NCI-H1048 (cell line): ENCODE measurements at places on chromosomes 3 and 15.

DNA sequence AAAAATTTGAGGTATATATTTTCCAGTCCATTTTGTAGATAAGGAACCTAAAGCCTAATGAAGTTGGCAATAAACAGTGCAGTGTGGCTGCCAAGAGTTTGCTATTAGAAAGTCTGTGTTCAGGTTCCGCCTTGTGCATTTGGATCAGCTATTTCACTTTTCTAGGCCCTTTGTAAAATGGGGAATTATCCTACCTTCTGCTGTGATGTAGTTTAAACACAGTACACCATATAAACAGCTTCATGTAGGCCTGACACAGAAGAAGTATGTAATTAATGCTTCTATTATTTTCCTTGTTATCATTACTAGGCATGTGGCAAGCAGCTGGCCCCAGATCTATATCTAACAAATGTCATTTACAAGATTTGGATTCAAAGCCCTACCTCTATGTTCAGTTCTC lies 456.3 kb downstream of the GABRG3 start:
- DNase-seq, result no peak

DNA sequence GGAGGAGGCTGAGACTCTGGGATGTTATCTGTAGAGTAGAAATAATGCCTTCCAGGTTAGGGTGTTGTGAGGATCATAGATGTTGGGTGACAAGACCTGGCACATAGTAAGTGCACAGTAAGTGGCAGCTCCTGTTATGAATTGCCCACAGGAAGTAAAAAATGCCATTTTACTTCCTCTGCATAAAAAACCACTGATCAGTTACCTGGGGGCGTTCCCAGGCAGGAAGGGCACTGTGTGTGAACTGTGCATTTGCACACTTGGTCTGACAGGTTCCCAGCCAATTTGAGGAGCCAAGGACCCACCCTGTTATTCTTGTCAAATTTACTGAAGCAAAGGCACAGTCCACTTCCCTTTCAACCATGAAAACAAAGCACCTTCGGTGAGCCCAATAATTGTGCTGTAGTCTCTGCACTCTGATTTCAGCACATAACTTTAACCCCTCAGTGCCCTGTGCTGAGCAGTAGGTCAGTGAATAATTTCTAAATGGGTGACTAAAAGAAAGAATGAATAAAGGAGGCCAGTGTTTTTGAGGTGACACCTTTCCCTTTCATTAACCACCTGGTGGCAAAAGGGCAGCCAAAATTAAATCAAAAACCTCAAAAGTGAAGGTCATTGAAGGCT lies 85.8 kb upstream of the ARHGEF3 start:
- DNase-seq, result no peak

DNA sequence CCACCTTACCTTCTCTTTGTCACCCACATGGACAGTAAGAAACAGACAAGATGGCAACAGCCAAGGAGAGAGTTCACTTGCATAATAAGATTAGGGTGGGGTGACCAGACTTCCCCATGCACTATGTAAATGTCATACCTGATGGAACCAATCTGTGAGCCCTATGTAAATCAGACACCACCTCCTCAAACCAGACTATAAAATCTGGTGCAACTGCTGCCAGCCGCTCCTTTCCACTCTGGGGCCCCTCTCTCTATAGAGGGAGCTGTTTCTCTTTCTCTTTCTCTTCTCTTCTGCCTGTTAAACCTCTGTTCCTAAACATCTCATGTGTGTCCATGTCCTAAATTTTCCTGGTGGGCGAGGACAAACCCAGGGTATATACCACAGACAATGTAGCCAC lies 405.5 kb upstream of the CNTN4 start:
- no peak for DNase-seq

- DNase-seq, result no peak
These were observed 7.8 kb upstream of the LIPC start for GRCh38 chr15:58423831-58424608.

GRCh38 chr15:25469377-25469776 lies 30.6 kb upstream of the UBE3A start:
- no peak for DNase-seq

GRCh38 chr15:95734422-95735316 lies 595.8 kb upstream of the NR2F2 start:
- DNase-seq, result no peak

DNA sequence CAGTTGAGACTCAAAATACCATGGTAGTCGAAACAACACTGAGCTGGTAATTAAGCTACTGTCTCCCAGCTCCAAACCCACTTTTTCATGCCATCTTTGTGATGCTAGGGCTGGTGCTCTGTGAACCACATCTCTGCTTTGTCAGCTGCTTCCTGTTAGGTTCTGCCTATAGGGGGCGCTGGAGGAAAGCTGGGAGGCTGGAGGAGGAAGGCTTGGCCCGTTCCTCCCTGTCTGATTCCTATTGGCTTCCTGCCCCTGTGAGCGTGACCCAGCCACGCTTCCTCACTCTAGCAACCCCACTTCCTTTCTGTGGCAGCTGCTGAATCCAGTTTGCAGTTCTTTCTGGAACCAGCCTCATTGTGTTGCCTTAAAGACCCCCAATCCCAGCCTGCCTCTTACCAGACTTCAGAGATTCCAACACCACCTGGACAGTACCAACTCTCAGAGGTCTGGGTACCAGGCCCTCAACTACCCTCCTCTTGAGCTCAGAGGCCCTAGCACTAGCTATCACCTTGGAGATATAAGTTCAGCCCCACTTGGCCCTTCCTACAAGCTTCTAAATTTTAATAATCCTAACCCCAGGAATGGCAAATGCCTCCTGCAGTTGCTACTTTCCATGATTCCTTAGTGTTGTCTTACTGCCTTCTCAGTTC lies 120.9 kb downstream of the ERC2 start:
- DNase-seq, result peak; percentile 3

GRCh38 chr3:193301433-193301832 lies 60.4 kb downstream of the PLAAT1 start:
- DNase-seq, result no peak

GRCh38 chr3:27626596-27627118 lies 95.5 kb downstream of the EOMES start:
- no peak for DNase-seq

GRCh38 chr3:37295925-37296324 lies 121.5 kb upstream of the LRRFIP2 start:
- no peak for DNase-seq
